ENCODE measurements at places on chromosomes 6 and 20. TPM values are rescaled to one million over a fixed set of nuclear protein-coding genes. Genes with fewer than 3 reads are reported as not detected.

DNA sequence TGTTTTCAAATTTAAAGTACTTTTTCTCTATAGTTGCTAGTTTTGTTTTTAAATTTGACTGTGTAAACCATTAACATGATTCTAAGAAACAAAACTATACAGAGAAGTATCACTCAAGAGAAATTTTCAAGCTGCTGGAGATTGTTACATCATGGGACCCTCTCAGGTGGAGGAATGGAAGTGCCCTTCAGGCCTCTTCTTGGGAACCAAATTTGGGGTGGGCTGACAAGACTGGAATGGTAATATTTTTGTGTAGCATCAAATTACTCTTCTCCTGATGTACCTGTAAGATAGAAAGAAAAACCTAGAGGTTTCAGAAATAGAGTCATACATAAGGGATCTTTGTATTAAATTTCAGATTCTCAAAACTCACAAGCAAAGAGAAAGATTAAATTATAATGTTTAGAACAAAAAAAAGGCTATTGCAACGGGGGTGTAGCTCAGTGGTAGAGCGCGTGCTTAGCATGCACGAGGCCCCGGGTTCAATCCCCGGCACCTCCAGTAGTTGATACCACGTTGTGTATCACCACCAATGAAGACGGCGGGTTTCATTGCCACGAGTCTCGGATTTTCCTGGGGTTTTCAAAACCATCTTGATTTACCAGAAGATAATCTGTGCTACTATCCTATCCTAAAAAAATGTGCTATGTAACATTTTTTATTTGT, 193.7 kb downstream of the GPX5 start:
- H3K4me3 ChIP-seq: no peak overlapping the region
- peaks cover 67% of the 10 kb centered on the region for H3K27me3 ChIP-seq
- no peaks in the 10 kb centered on the region for H3K36me3 ChIP-seq
- H3K27ac ChIP-seq: no peak overlapping the region
- no peak for DNase-seq

CYP24A1 gene
- not detected for total RNA-seq

- no peak overlapping the region for H3K27ac ChIP-seq
- DNase-seq: no peak
- no peaks in the 10 kb centered on the region for H3K36me3 ChIP-seq
These were observed 544.1 kb downstream of the CD83 start for GRCh38 chr6:14661691-14662090.

DNA sequence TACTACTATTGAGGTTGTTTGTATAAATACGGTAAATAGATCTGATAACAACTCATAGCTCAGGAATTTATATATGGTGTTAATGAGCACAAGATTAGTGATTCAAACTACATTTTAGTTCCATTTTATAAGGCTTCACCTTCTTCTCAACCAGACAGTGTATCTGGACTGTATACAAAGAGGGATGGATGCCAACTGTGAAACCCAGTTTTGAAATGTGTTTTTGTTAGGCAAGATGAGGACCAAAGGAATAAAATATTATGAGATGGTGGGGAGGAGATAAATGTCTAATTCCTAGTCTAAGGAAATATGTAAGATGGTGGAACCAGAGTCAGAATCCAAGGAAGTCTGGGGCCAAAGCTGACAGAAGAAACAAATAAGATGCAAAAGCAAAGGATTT, 329.0 kb downstream of the GRIK2 start:
- no peak for DNase-seq
- H3K27me3 ChIP-seq: no peaks in the 10 kb centered on the region
- H3K36me3 ChIP-seq: no peaks in the 10 kb centered on the region
- no peaks in the 10 kb centered on the region for H3K4me1 ChIP-seq
- H3K27ac ChIP-seq: no peak overlapping the region

SNRPB2 gene
- 67.2 TPM for total RNA-seq

DNA sequence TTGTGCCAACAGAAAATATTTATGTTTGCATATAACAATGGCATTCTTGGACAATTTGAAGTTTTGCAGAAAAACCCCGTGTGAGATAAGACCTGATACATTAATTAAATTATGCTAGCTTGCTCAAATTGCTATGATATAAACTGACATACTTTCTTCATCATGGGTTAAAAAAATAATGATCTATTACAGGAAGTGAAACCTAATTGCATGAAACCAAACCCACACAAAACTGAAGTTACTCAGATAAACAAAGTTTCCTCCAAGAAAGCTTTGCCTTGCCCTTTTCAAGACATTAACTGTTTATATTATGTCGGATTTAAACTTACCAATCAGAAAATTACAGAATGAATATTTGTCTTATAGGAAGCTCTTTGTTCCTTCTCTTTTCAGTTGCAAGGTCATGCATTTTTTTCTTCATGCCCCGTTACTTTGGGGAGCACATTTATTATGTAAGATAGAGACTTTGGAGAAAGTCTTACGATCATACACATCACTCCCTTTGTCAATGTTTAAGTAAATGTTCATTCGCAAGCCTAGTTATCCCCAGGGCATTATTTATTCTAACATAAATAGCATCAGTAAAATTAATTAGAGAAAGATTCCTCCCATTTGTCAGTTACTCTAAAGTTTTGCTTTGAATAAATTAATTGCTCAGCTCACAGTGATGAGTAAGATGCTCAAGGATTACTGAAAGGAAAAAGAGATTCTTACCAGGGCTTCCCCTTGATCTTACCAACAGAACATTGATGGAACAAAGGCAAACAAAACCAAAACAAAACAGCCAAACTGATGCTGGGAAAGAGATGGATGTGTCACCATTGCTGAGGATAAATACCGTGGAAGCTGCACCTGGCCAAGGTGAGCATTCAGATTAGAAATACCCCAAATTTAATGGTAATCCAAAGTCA, 14.8 kb upstream of the TMEM244 start:
- no peak for DNase-seq
- H3K27ac ChIP-seq: no peak overlapping the region
- H3K4me1 ChIP-seq: no peaks in the 10 kb centered on the region
- H3K36me3 ChIP-seq: peaks cover 2% of the 10 kb centered on the region
- no peak overlapping the region for H3K4me3 ChIP-seq

DNA sequence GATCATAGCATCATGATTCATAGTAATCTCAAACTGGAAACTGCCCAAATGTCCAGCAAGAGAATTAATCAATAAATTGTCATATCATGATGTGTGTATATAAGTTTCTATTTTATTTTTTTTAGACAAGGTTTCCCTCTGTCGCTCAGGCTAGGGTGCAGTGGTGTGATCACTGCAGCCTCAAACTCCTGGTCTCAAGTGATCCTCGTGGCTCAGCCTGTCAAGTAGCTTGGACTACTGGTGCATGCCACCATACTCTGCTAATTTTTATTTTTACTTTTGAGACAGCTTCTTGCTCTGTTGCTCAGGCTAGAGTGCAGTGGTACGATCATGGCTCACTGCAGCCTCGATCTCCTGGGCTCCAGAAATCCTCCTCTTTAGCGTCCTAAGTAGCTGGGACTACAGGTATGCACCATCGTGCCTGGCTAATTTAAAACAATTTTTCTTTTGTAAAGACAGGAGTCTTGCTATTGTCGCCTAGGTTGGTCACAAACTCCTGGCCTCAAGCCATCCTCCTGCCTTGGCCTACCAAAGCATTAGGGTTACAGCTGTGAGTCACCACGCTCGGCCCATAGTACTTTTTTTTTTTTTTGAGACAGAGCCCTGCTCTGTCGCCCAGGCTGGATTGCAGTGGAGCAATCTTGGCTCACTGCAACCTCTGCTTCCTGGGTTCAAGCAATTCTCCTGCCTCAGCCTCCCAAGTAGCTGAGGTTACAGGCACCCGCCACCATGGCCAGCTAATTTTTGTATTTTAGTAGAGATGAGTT, 8.7 kb upstream of the ATRN start:
- H3K27me3 ChIP-seq: peaks cover 25% of the 10 kb centered on the region
- H3K36me3 ChIP-seq: no peaks in the 10 kb centered on the region
- H3K4me3 ChIP-seq: no peak overlapping the region
- H3K27ac ChIP-seq: no peak overlapping the region
- DNase-seq: no peak

GRCh38 chr20:38272961-38273360, 12.4 kb upstream of the KIAA1755 start:
- H3K27me3 ChIP-seq: peaks cover 21% of the 10 kb centered on the region
- H3K36me3 ChIP-seq: no peaks in the 10 kb centered on the region
- DNase-seq: no peak

DNA sequence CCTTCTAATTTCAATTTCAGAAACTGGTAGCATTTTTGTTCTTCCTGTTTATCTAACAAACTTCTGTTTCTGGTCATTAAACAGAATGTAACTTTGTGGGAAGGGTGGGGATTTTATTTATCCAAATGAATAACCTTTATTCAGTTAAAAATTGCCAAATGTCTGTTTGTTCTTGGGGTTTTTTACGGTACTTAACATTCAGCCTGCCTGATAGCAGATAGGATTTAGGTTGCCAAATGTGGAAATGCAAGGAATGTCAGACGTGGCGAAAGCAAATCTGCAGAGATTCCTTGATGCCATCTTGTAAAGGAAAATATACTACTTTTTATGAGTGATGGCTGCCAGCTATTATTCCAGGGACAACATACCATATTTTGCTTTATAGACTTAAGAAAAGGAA, 95.7 kb downstream of the LYRM2 start:
- no peak for DNase-seq
- peak overlapping the region; percentile 22 for H3K4me3 ChIP-seq
- H3K27ac ChIP-seq: no peak overlapping the region
- H3K27me3 ChIP-seq: no peaks in the 10 kb centered on the region
- peaks cover 17% of the 10 kb centered on the region for H3K4me1 ChIP-seq

- peaks cover 17% of the 10 kb centered on the region for H3K4me1 ChIP-seq
- no peaks in the 10 kb centered on the region for H3K36me3 ChIP-seq
These were observed 40.8 kb downstream of the ZFAND3 start for GRCh38 chr6:37860226-37860839.

DNA sequence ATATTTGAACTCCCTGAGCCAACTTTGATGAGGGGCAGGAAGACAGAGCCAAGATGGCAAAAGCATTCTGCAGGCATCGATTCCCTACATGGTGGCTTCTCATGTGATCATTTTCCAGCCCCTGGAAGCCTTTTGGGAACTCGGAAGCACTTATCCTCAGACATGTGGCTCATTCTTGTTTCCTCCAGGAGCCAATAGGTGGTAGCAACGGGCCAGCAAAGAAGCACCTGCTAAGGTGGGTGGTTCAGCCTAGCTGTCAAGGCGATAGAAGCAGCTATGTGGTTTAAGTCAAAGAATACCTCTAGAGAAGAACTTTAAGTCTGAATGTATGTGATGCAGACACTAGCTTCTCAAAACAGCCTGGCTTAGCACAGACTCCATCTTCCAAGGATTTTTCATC, 64.9 kb upstream of the PAX1 start:
- no peak overlapping the region for H3K4me3 ChIP-seq
- H3K27ac ChIP-seq: no peak overlapping the region
- DNase-seq: peak; percentile 25
- H3K4me1 ChIP-seq: no peaks in the 10 kb centered on the region
- no peaks in the 10 kb centered on the region for H3K36me3 ChIP-seq

- H3K27me3 ChIP-seq: peaks cover 24% of the 10 kb centered on the region
- peaks cover 10% of the 10 kb centered on the region for H3K4me1 ChIP-seq
- H3K27ac ChIP-seq: no peak overlapping the region
- H3K36me3 ChIP-seq: no peaks in the 10 kb centered on the region
- no peak overlapping the region for H3K4me3 ChIP-seq
- DNase-seq: no peak
These were observed 38.8 kb downstream of the SUMO4 start for GRCh38 chr6:149438855-149439254.

DNA sequence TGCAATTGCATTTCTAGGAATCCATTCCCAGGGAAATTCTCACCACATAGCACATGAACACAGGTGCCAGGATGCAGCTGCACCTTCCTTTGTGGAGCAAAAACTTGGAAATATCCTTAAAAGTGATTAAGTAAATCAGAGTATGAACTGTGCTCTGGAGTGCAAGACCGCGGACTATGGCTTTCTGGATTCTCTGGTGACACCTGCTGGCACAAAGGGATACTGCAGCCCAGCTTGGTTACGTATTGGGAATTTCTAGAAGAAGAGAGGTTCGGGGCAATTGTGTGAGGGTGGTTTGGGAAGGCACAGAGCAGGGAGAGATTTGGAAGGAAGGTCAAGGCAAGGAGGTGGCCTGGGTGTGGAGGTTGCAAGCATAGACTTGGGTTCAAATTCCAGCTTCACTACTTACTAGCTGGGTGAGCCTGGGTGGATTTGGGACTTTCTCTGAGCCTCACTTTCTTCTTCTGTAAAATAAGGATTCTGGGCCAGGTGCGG, 15.9 kb upstream of the PEDS1 start:
- no peaks in the 10 kb centered on the region for H3K27me3 ChIP-seq
- no peak overlapping the region for H3K4me3 ChIP-seq
- peaks cover 17% of the 10 kb centered on the region for H3K4me1 ChIP-seq
- DNase-seq: peak; percentile 60

- no peaks in the 10 kb centered on the region for H3K4me1 ChIP-seq
- H3K4me3 ChIP-seq: no peak overlapping the region
- DNase-seq: no peak
These were observed 75.9 kb downstream of the TAF4 start for GRCh38 chr20:61989741-61990140.

DSP gene
- total RNA-seq: 366 TPM

DNA sequence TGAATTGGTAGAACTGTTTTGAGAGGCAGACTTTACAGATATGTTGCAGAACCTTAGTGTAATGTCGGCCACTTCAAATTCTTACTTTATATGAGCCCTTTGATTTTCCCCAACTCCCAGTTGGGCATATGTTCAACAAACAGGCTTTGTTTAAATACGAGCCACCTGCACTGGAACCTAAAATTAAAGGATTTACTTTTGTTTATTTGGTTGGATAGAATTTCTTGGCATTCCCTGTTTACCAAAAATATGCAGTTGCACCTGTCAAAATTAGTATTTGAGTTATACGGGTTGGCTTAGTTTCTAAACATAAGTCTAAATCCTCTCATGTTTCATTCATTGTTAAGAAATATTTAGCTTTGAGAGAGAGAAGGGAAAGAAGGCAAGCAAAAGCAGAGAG, 2.4 kb upstream of the GLYATL3 start:
- peak overlapping the region; percentile 64 for H3K27ac ChIP-seq
- H3K4me1 ChIP-seq: peaks cover 6% of the 10 kb centered on the region
- H3K4me3 ChIP-seq: no peak overlapping the region

DNA sequence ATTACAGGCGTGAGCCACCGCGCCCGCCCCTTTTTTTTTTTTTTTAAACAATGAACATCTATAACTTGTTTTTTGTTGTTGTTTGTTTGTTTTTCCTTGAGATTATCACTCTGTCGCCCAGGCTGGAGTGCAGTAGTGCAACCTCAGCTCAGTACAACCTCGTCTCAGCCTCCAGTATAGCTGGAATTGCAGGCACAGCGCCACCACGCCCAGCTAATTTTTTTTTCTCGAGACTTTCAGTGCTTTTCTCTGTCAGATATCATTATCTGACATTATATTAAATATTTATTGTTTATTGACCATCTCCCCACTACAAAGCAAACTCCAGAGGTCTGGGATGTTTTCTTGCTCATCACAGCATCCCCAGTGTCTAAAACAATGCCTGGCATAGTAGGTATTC, 2.3 kb upstream of the DLK2 start:
- H3K27me3 ChIP-seq: peaks cover 50% of the 10 kb centered on the region
- no peak overlapping the region for H3K27ac ChIP-seq
- peaks cover 5% of the 10 kb centered on the region for H3K4me1 ChIP-seq
- H3K4me3 ChIP-seq: no peak overlapping the region

GRCh38 chr20:23774081-23774480, 23.3 kb upstream of the CST1 start:
- H3K27me3 ChIP-seq: peaks cover 32% of the 10 kb centered on the region
- H3K4me1 ChIP-seq: peaks cover under 1% of the 10 kb centered on the region
- DNase-seq: no peak
- H3K27ac ChIP-seq: no peak overlapping the region

TBC1D32 gene
- 15.4 TPM for total RNA-seq

- no peaks in the 10 kb centered on the region for H3K4me1 ChIP-seq
- H3K36me3 ChIP-seq: no peaks in the 10 kb centered on the region
- no peak overlapping the region for H3K4me3 ChIP-seq
- DNase-seq: no peak
These were observed 86.5 kb downstream of the LYRM4 start for GRCh38 chr6:5174244-5174643.

Data from progenitor cell of endocrine pancreas (in vitro differentiated cells).